T-cell (primary cell): ENCODE measurements at places on chromosomes 12 and 14. TPM values are rescaled to one million over a fixed set of nuclear protein-coding genes. Genes with fewer than 3 reads are reported as not detected.

C1QL4 gene
- total RNA-seq, result not detected

NAV3 gene
- total RNA-seq, result not detected

TMEM63C gene
- 1.3 TPM for total RNA-seq

GRIP1 gene
- 3.5 TPM for total RNA-seq

CTSG gene
- not detected for total RNA-seq

LRTM2 gene
- not detected for total RNA-seq

PTCSC3 gene
- total RNA-seq, result not detected

BCL2L14 gene
- 0.51 TPM for total RNA-seq

FAM90A1 gene
- total RNA-seq, result not detected

MMP17 gene
- 2.7 TPM for total RNA-seq

PRIMA1 gene
- total RNA-seq, result not detected

GPR132 gene
- total RNA-seq, result 49.1 TPM

NGB gene
- total RNA-seq, result not detected

SLC5A8 gene
- not detected for total RNA-seq

TNS2 gene
- 2.5 TPM for total RNA-seq

LRIG3 gene
- not detected for total RNA-seq

PIK3C2G gene
- not detected for total RNA-seq

CCDC175 gene
- total RNA-seq, result not detected

EIF2S3B gene
- total RNA-seq, result 0.38 TPM

FLRT2 gene
- total RNA-seq, result 0.06 TPM

TRPV4 gene
- not detected for total RNA-seq

RNASE4 gene
- 0.58 TPM for total RNA-seq
